Cortex of kidney (tissue), 1 donor: ENCODE measurements at places on chromosomes 11 and 22.

DNA sequence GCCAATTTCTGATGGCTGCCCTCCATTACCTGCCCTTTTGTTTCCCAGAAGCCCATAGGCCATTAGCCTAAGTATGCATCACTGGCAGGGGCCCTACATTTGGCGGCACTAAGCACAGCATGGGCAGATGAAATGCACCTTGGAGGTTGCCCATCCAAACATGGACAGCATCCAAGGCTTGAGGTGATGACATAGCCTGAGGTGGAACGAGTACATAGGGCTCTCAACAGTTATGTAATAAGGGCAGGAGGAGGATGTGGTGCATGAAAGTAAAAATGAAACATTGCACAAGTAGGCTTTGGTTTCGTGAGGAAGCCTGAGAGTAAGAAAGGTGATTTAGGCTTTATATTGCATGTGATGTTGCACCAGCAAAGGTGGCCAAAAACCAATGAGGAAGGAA lies 148.1 kb downstream of the FAM76B start:
- DNase-seq, result no peak

GRCh38 chr11:94754335-94754734 lies 13.8 kb upstream of the AMOTL1 start:
- DNase-seq, result no peak

DNA sequence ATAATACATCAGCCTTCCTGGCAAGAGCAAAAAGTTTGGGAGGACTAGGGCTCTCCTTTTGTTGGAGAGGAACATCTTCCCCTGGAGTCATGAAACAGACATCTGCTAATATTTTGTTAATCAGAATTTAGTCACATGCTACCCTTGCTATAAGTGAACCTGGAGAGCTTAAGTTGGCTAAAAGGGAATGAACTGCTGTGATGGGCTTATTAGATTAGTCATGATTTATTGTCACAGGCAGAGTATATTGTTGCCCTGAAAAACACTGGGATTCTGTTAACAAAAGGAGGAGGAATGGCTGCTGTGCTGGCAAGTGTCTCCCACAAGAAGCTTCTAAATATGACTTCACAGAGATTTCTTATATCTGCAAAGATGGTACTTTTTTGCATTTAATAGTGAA lies 16.0 kb downstream of the TCP11L1 start:
- DNase-seq, result no peak

DNA sequence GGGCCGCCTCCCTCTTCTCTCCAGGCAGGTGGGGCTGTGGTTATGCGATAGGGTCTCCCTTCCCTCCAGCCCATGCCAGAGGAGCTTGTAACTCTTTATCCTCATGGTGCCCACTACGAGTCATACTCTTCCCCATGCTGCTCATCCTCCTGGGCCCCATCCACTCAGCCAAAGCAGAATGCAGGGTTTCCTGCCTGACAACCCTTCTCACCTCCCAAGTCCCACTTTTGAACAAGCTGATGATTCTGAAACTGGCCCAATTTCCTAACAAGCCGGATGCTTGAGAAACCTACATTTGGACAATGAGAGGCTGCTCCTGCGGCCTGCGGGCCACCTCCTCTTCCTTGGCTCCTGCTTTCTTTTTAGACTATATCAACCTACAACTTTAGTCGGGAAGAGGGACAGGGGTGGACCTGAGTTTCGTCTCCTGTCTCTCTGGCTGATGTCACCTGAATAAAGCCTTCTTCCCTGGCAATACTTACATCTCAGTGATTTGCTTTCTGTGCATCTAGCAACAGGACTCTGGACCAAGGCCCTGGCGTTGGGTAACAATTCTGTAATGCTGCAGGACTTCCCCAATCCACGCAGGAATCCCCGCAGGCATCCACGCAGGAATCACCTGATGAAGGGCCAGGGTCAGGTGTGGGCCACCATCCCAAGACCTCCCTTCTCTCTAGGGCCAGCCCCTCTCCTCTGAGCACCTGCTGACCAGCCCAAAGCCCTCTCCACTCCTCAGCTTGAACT lies 1.5 kb upstream of the NDUFS8 start:
- no peak for DNase-seq

DNA sequence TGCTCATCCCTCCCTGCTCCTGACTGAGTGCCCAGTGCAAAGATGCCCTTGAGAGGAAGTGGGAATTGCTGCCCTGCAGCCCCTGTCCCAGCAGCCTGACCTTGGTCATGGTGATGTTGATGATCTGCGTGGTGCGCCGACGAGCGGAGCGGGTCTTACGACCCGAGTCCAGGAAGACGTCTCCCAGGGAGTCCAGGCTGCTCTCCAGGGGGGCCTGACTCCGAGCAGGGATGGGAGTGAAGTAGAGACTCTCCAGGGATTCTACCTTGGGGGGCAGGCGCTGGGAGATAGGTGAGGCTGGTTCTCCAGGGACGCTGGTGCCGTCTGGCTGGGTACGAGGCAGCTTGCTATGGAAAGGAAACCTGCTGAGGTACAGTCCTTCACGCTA lies 8.4 kb downstream of the IL18BP start:
- DNase-seq, result no peak

GRCh38 chr11:128294001-128294670 lies 293.2 kb downstream of the ETS1 start:
- no peak for DNase-seq
